CD4-positive, CD25-positive, alpha-beta regulatory T cell (primary cell): ENCODE measurements at places on chromosomes 5 and 9. TPM values are rescaled to one million over a fixed set of nuclear protein-coding genes. Genes with fewer than 3 reads are reported as not detected.
A peak's percentile ranks its signal among the peaks of the same experiment; 100 is the strongest.

- H3K27me3 ChIP-seq = no peaks in the 10 kb centered on the region
- H3K36me3 ChIP-seq = no peaks in the 10 kb centered on the region
Measured at GRCh38 chr9:28260330-28260729, 687.0 kb upstream of the C9orf72 start.

- H3K27ac ChIP-seq = no peak overlapping the region
- H3K36me3 ChIP-seq = no peaks in the 10 kb centered on the region
- H3K27me3 ChIP-seq = no peaks in the 10 kb centered on the region
- H3K4me1 ChIP-seq = no peaks in the 10 kb centered on the region
- H3K4me3 ChIP-seq = no peak overlapping the region
Measured at GRCh38 chr5:118722122-118723020, 266.0 kb downstream of the DTWD2 start.

DNA sequence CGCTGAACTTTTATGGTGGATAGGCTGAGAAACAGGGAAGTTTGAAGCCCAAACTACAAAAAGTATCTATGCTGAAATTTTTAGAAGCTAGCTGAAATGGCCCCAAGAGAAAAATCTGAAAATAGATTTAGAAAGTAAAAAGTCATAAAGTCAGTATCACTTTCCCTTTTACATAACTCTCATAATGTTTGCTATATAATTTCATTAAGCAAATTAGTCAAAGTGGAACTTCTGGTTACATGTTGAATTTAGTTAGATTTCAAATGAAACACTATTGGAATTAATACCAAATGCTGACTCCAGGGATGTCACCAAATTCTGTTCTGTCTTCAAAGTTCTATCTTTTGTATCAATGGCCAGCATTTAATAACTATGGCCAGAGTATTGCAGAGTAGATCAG, 126.9 kb downstream of the TTC39B start:
- peaks cover 58% of the 10 kb centered on the region for H3K36me3 ChIP-seq
- no peak overlapping the region for H3K27ac ChIP-seq
- no peaks in the 10 kb centered on the region for H3K4me1 ChIP-seq
- no peaks in the 10 kb centered on the region for H3K27me3 ChIP-seq
- no peak overlapping the region for H3K4me3 ChIP-seq
- DNase-seq = no peak

DNA sequence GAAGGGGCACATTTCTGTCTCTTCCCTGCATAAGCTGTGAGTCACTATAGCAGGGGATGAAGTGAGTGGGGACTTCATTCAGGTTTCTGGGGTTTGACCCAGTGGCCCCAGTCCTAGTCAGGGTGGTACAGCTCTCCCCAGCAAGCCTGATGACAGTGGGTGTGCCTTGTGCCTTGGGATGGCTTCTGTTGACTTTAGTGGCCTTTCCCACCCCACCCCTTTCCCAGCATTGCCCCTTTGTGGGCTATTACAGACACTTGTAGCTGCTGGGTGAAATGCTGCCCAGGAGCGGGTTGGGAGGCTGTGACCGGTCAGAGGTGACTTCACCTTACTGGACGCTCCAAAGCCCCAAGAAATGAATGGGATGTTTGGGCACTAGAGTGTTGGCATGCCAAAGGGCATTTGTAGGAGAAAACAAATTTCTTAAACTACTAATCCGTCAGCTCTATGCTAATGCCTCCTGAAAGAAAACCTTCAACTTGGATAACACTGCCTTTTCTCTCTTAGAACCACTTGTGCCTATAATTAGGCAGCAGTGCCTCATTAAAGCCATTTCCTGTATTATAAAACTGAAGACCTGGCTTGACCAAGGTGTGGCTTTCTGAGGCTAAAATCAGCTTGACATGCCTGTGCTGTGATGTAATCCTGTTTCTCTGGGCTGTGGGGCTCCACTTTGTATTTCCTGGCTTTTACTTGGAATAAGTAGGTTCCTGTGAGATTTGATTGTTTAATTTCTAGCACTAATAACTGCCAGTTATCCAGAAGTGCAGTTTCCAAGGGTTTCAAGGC, 119.0 kb upstream of the SLC25A48 start:
- no peaks in the 10 kb centered on the region for H3K27me3 ChIP-seq
- no peaks in the 10 kb centered on the region for H3K36me3 ChIP-seq
- no peak overlapping the region for H3K4me3 ChIP-seq
- H3K4me1 ChIP-seq = no peaks in the 10 kb centered on the region

DNA sequence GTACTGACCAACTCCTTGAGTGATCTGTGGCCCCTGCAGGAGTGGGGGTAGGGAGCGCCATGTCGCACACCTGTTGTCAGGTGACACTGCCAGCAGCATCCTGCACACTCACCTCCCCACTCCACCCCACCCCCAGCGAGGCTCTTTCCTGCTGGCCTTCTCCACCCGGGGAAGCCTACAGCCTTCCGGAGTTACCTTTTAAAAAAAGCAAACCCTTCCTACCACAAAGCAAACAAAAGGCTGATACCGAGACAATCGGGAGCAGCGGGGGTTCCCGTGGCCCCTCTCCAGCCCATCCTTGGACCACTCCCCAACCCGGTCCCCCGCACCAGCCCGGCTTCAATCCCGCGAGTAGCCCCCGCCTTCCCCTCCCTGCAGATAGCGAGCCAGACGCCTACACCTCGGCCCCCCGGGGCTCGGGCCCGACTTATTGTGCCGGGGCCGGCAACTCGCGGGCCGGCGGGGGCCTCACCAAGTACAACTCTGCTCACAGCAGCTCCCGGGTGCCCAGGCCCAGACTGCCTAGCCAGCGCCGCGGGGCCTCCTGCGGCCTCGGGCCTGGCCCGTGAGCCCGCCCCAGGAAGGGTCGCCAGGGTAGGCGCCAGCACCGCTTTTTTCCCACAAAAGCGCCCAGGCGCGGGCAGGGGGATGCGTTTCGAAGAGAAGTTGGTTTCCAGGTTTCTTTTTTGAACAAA, 724 bp downstream of the MACROH2A1 start:
- peak overlapping the region; percentile 42 for H3K27ac ChIP-seq
- no peaks in the 10 kb centered on the region for H3K27me3 ChIP-seq
- H3K36me3 ChIP-seq = peaks cover 2% of the 10 kb centered on the region
- H3K4me3 ChIP-seq = peak overlapping the region; percentile 70
- peak; percentile 42 for DNase-seq

DNA sequence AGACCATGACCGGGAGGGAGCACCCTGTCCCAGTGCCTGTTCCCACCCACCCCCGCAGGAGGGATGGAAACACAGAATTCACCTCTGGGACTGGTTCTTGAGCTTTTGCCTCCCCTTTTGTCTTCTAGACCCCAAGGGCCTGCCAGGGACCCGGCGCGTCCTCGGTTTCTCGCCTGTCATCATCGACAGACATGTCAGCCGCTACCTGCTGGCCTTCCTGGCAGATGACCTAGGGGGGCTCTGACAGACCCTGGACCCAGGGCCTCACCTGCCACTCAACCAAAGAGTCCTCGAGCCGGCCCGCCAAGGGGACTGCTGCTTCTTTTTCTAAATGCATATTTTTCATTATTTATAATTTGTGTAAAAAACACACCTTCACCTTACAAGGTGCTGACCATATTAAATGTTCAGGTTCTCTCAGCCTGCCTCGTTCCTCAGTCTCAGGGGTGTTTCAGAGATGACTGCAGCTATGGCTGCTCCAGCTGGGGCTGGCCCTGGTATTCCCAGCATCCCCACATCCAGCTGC, 16.9 kb downstream of the CARD19 start:
- peaks cover 17% of the 10 kb centered on the region for H3K4me1 ChIP-seq
- no peaks in the 10 kb centered on the region for H3K27me3 ChIP-seq
- DNase-seq = no peak
- H3K36me3 ChIP-seq = peaks cover 33% of the 10 kb centered on the region

The MTAP gene
- 22.5 TPM for total RNA-seq

The IFNA13 gene
- total RNA-seq = not detected

DNA sequence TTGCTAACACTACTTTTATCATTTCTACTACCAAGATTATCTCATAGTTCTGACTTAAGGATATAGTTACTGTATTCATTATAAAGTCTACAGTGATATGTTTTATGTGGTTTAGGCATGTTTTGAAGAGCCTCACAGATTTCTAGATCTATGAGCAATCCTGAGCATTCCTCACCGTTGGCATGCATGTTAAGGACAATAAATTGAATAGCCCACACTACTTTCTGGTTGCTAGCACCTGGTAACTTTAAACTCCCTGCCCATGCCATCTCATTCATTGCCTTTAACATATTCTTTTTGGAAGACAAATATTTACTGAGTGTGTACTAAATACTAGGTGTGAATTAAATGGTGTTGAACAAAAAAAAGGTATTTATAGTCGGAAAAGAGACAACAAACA, 868.1 kb upstream of the CDH9 start:
- H3K4me1 ChIP-seq = no peaks in the 10 kb centered on the region
- DNase-seq = no peak
- no peak overlapping the region for H3K27ac ChIP-seq
- no peaks in the 10 kb centered on the region for H3K27me3 ChIP-seq
- H3K4me3 ChIP-seq = no peak overlapping the region
- no peaks in the 10 kb centered on the region for H3K36me3 ChIP-seq

DNA sequence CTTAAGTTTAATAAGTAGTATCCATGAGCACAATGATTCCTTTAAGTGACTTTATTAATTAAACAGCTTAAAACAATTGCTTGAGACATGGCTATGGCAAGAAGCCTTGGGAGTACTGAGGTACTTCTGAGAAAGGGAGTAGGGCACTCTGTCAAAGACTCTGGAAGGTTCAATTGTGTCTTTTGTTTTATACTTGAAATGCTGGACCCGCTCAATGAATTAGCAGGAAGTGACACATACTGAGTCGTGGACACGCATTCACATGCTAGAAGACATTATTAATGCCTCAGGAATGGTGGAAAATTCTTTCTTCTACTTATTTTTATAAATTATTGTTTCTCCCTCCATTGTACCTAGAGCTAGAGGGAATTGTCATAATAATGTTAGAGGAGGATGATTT, 347.3 kb upstream of the ZNF608 start:
- H3K36me3 ChIP-seq = no peaks in the 10 kb centered on the region
- no peak overlapping the region for H3K4me3 ChIP-seq
- H3K27me3 ChIP-seq = no peaks in the 10 kb centered on the region
- H3K27ac ChIP-seq = no peak overlapping the region
- no peak for DNase-seq

The KCNN2 gene
- total RNA-seq = not detected

The TLX3 gene
- total RNA-seq = not detected

The LCN2 gene
- total RNA-seq = 0.94 TPM

The SLC6A7 gene
- not detected for total RNA-seq

GRCh38 chr9:120438836-120439546, 141.0 kb downstream of the CDK5RAP2 start:
- DNase-seq = no peak
- H3K4me1 ChIP-seq = no peaks in the 10 kb centered on the region
- no peak overlapping the region for H3K4me3 ChIP-seq
- H3K36me3 ChIP-seq = peaks cover 85% of the 10 kb centered on the region
- H3K27ac ChIP-seq = no peak overlapping the region

The SLC25A51 gene
- 25.3 TPM for total RNA-seq

DNA sequence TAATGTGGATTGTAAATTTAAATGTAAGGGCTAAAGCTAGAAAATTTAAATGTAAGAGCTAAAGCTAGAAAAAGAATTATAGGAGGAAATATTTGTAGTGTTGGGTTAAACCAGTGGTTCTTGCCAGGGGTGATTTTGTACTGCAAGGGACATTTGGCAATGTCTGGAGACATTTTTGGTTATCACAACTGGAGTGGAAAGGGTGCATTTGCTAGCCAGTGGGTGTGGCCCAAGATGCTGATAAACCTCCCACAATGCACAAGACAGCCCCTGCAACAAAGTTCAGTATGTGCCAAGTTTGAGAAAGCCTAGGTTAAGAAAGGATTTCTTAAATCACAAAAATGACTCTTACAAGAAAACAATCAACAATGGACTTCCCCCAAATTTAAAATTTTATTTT, 31.6 kb upstream of the ELL2 start:
- no peak for DNase-seq
- H3K4me1 ChIP-seq = no peaks in the 10 kb centered on the region
- H3K27ac ChIP-seq = no peak overlapping the region
- peaks cover 4% of the 10 kb centered on the region for H3K27me3 ChIP-seq
- no peak overlapping the region for H3K4me3 ChIP-seq
- no peaks in the 10 kb centered on the region for H3K36me3 ChIP-seq

DNA sequence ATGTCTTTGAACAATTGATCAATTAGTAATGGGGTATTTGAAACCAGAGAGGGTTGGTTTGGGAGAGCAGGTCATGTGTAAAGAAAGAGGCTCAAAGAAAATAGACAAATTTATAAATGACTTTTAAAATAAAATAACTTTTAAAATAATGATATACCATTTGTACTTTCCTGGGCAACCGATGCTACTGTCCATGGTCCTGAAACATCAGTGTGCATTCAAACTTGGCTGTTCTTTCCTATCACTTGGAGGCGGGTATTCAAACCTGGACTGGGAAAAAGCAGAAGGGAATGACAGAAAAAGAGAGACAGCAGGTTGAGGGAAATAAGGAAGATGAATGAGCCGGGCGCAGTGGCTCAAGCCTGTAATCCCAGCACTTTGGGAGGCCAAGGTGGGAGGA, 1446.4 kb upstream of the WWC1 start:
- no peak overlapping the region for H3K4me3 ChIP-seq
- no peaks in the 10 kb centered on the region for H3K27me3 ChIP-seq
- H3K4me1 ChIP-seq = no peaks in the 10 kb centered on the region

- no peaks in the 10 kb centered on the region for H3K27me3 ChIP-seq
- DNase-seq = no peak
- no peaks in the 10 kb centered on the region for H3K4me1 ChIP-seq
- no peaks in the 10 kb centered on the region for H3K36me3 ChIP-seq
- H3K27ac ChIP-seq = no peak overlapping the region
- no peak overlapping the region for H3K4me3 ChIP-seq
Measured at GRCh38 chr5:60350794-60351193, 349.2 kb downstream of the DEPDC1B start.

The AFAP1L1 gene
- not detected for total RNA-seq

GRCh38 chr5:89545076-89545475, 662.1 kb upstream of the MEF2C start:
- H3K36me3 ChIP-seq = no peaks in the 10 kb centered on the region
- no peak overlapping the region for H3K27ac ChIP-seq
- no peak overlapping the region for H3K4me3 ChIP-seq

The ACER2 gene
- total RNA-seq = 2.9 TPM

GRCh38 chr5:32074401-32074800, 99.7 kb downstream of the GOLPH3 start:
- H3K36me3 ChIP-seq = no peaks in the 10 kb centered on the region
- no peak overlapping the region for H3K27ac ChIP-seq
- no peak overlapping the region for H3K4me3 ChIP-seq
- no peaks in the 10 kb centered on the region for H3K27me3 ChIP-seq
- no peak for DNase-seq
- no peaks in the 10 kb centered on the region for H3K4me1 ChIP-seq
